ENCODE measurements at places on chromosomes 12 and 14.

DNA sequence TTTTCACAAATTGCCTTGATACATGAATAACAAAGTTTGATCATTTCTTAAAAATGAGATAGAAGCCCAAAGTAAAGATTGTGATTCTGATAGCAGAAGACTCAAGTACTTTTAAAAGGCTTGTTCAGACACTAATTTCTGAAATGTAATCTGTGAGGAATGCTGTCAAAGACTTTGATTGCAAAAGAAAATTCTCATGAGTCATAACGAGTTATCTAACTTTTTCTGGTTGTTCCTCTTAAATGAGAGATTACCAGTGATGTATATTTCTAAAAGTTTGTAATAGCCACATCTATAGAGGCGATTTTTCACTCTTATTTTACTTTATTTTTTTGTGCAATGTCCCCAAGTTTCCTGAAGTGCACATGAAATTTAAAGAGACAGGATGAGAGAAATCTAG lies 7.0 kb downstream of the PYGL start:
- no peak for DNase-seq

DNA sequence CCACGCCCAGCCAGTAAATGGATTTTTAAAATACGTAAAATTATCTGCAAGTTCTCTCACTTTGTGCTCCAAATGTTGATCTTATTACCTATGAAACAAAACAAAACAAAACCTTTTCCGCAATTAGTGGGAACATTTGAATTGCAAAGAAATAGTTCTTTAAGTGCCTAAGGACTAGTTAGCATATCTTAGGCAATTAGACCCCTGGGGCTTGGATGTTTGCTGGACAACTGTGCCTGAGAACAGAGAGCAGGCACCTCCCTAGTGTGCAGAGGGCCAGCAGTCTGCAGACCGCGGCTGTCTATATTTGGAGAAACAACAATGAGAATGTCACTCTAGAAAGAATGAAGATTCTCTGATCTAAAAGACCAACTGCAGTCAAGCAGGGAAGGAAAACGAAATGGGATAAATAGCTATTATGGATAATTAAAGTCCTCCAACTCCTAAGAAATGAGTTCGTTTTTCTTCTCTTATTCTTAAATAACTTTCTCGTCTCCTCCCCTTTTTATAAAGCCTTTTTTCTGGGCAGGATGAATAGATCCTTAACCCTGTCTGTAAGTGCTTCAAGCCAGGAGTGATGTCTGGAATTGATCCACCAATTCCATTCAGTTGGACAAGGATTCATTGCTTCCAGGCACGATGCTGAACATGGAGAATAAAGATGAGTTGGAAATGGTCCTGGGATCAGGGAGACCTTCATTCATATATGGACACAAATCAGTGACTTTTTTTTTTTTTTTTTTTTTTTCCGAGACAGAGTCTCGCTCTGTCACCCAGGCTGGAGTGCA lies 16.2 kb downstream of the SLC17A8 start:
- DNase-seq, result peak; percentile 39

GRCh38 chr14:52553671-52554575 lies 1.3 kb downstream of the GPR137C start:
- DNase-seq, result peak; percentile 95

DNA sequence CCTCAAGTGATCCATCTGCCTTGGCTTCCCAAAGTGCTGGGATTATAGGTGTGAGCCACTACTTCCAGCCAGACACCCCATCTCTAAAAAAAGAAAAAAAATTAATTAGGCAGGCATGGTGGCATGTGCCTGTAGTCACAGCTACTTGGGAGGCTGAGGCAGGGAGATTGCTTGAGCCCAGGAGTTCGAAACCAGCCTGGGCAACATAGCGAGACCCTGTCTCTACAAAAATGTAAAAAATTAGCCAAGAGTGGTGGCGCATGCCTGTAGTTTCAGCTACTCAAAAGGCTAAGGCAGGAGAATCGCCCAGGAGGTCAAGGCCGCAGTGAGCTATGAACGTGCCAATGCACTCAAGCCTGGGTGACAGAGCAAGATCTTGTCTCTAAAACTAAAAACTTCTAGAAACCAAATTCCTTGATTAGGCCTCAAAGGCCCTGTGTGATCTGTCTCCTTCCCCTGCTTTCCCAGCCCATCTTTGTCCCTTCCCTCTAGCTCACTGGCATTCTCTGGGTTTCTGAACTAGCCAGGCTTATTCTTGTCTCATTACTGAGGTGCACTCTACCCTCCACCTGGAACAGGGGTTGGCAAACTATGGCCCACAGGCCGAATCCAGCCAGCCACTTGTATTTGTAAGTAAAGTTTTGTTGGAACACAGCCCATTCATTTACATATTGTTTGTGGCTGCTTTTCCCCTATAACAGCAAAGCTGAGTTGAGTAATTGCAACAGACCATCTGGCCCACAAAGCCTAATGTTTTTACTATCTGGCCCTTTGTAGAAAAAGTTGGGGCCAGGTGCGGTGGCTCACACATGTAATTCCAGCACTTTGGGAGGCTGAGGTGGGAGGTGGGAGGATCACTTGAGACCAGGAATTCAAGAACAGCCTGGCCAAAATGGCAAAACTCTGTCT lies 17.2 kb upstream of the TPCN1 start:
- no peak for DNase-seq

GRCh38 chr14:32608857-32609256 lies 279.8 kb downstream of the AKAP6 start:
- DNase-seq, result peak; percentile 61

GRCh38 chr14:105051182-105052109 lies 13.8 kb downstream of the GPR132 start:
- DNase-seq, result no peak

- DNase-seq, result no peak
These were observed 25.4 kb upstream of the FAM177A1 start for GRCh38 chr14:35020713-35021112.

- DNase-seq, result no peak
These were observed 1480.2 kb downstream of the AACS start for GRCh38 chr12:126545411-126545810.

DNA sequence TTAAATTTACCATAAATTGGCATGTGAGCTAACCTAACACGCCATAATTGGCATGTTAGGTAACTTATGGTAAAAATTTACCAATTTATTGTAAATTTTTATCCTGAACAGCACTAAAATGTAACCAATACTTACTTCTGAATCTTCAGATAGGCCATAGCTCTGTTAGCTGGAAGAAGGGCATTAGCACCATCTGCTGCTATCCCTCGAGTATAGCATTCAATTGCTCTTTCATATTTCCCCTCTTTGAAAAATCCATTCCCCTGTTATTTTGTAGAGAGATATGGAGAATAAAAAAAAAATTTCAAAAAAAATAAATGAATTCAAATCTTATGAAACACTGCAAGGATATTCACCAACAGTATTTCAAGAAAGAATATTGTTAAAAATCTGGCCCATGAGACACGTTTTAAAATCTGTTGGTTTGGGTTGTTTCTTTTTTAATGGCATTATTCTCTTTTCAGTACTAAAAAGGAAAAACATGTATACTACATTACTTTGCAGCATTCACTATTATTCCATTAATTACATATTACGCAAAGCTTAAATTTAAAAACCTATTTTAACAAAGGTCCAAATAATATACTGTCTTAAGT lies 19.1 kb downstream of the RPAP3 start:
- DNase-seq, result peak; percentile 62

DNA sequence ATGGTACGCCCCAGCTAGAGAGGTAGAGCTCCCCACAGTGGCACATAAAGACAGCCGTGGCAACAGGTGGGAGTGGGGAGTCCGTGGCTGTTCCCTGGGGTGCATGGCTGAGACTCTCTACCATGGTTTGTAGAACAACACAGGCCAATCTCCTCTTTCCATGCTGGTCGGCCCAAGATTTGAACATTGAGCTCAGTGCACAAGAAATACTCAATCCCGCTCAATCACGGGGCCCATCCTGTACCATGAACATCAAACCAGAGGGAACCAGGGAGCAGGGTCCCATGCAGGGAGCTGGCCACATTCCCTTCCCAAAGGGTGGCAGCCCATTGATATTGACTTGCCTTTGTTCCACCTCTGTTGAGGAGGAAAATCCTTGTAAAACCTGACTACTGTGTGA lies 353.1 kb downstream of the DPF3 start:
- no peak for DNase-seq

DNA sequence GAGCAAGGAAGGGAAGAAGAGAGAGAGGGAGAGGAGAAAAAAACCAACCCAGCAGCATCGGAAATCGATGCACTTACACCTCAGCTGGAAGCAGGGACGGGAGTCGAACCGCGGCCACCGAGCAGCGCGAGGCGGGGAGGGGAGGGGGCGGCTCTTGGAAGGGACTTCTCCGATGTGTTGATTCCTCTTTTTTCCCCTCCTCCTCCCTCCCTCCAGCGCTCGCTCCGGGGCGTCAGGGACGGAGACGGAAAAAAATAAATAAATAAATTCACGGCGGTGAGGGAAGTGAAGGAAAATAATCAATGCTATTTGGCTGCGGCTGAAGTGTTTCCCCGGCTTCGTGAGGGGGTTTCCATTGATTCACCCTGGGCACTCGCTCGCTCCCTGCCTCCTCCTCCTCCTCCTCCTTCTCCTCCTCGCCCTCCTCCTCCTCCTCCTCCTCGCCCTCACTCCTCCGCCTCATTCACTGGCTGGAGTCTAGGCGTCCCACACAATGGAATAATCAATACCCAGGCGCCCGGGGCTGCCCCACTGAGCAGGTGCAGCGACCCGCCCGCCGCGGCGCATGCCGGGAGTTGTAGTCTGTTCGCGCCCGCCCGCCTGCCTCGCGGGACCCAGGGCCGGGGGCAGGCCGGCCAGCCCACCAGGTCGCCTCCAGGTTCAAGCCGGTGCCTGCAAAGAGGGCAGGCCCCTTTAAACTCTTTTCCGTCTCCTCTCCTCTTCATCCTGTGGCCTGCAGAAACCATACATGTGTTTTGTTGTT lies at the start of gene ZFHX2:
TSS of gene ZFHX2 (minus strand) at position 500 of the 763 bp plus-strand sequence. CDS start 16,440 bp downstream, outside the sequence.
- peak; percentile 79 for DNase-seq

DNA sequence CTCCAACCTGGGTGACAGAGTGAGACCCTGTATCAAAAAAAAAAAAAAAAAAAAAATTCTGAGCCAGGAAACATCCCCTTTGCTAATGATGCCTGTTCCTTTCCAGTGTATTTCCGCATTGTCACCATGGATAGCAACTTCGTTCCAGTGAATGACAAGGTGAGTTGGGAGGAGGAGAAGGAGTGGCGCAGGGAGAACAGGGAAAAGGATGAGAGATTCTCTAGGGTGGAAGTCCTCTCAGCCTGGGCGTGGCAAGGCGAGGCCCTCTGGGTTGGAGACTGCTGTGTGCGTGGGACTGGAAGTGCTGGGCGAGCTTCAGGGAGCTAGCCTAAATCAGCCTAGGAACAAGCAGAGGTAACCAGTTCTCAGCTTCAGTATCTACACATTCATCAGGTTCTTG lies 7.2 kb downstream of the A2ML1 start:
- no peak for DNase-seq

DNA sequence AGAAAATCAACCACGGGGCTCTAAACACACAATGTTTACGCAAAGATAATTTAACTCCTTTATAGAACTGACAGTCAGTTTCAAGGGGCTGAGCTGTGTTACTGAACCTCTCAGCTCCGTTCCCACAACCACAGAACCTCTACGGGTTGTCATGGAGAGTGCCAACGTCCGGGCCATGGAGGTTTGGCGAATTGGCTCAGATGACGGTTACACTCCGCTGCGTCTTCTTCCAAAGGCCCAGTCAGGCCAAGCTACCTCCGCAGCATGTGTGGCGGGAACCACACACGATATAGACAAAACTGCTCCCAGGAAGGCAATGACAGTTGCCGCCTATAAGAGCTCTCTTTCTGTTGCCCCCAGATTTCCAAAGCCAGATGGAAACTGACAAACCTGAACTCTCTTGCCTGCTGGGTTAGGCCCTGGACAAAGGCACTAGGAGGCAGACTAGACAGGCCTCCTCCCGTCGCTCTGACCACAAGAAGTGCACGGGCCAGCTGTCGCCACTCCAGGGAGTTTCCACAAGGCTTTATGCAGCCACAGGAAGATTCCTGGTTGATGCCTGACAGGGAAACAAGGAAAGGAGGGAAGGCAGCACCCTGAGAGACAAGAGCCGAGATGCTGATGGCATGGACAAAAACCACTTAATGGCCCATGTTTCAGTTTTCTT lies 30.3 kb downstream of the CCDC88C start:
- peak; percentile 80 for DNase-seq

- DNase-seq, result no peak
These were observed 1.6 kb downstream of the VDR start for GRCh38 chr12:47903151-47903611.

DNA sequence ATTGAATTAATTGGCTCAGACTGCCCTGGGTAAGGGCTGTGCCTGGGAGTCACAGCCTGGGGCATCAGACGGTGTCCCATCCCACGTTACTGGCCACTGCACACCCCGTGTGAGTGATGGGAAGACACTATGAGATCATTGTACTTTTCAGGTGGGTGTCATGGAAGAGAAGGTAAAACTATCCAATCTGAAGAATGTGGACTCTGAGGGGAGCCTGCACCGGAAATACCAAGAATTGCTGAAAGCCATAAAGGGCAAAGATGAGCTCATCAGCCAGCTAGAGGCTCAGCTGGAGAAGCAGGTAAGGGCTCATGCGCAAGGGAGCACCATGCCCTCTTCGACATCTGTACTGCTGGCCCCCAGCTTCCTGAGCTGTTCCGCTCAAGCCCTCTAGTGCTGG lies 24.0 kb downstream of the PLEKHH1 start:
- DNase-seq, result no peak

DNA sequence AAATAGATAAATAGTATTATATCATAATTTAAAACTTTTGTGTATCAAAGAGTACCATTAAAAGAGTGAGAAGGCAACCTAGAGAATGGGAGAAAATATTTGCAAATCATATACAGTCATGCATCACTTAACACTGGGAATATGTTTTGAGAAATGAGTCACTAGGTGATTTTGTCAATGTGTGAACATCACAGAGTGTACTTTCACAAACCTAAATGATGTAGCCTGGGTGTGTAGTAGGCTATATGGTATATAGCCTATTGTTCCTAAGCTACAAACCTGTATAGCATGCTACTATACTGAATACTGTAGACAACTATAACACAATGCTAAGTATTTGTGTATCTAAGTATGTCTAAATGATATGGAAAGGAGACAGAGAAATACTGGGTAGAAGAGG lies 48.0 kb upstream of the ARID2 start:
- no peak for DNase-seq

GRCh38 chr12:15824516-15824915 lies 35.3 kb upstream of the EPS8 start:
- DNase-seq, result no peak

DNA sequence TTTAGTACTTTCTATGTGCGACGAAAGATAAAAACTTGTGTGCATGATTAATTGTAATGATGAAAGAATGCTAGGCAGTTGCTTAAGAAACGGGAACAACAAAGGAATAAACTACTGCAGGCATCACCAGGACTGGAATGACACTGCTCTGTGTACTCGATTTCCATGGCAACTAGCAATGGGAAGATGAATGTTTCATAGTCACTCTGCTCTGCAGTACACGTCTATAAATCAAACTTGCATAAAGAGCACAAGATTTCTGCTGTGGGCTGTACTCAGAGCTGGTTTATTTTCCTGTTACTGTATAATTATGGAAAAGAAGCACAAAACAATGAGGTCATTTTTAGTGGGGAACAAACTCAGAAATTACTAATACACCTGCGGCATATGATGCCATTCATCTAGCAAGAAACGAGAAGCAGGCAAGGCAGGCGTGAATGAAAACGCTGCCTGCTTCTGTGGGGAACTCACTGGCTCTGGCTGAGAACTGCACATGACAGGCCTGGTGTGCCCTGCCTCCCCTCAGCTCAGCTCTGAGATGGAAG lies 41.8 kb downstream of the EFCAB11 start:
- DNase-seq, result peak; percentile 89

- no peak for DNase-seq
These were observed 22.6 kb downstream of the DIP2B start for GRCh38 chr12:50527359-50527726.

Measured in tongue (tissue), 3 donors.